ENCODE measurements at places on chromosomes 2 and 18. TPM values are rescaled to one million over a fixed set of nuclear protein-coding genes. Genes with fewer than 3 reads are reported as not detected.

- no peak overlapping the region for H3K27ac ChIP-seq
- H3K27me3 ChIP-seq = no peaks in the 10 kb centered on the region
- H3K36me3 ChIP-seq = no peaks in the 10 kb centered on the region
Observed at GRCh38 chr2:44680424-44680971, 261.0 kb upstream of the SIX3 start.

- no peaks in the 10 kb centered on the region for H3K36me3 ChIP-seq
- H3K27ac ChIP-seq = no peak overlapping the region
- H3K4me3 ChIP-seq = no peak overlapping the region
- H3K27me3 ChIP-seq = no peaks in the 10 kb centered on the region
- DNase-seq = no peak
Observed at GRCh38 chr2:172745636-172746035, 10.0 kb downstream of the RAPGEF4 start.

- H3K4me1 ChIP-seq = no peaks in the 10 kb centered on the region
- no peak for DNase-seq
- H3K4me3 ChIP-seq = no peak overlapping the region
- H3K27me3 ChIP-seq = no peaks in the 10 kb centered on the region
Observed at GRCh38 chr18:25314151-25314837, 37.7 kb downstream of the ZNF521 start.

DNA sequence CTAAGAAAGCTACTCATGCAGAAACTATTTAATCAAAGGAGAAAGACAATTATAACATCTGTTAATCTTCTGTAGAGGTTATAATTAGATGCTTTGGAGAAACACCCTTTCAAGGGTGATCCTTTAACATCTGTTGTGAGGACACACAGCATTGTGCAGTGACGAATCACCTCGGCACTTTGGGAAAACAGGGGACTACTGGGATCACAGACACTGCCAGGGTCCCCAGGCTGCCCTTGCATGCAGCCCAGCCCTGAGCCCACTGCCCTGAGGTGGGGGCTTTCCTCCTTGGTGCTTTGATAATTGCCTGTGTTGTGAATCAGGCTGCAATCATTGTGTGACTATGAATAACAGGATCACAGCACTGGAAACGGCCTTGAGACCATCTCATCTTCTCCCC, 10.6 kb downstream of the NCKAP5 start:
- H3K4me1 ChIP-seq = no peaks in the 10 kb centered on the region
- H3K27ac ChIP-seq = no peak overlapping the region
- DNase-seq = no peak
- H3K36me3 ChIP-seq = no peaks in the 10 kb centered on the region

GRCh38 chr2:9087121-9087681, 83.7 kb upstream of the MBOAT2 start:
- H3K27ac ChIP-seq = no peak overlapping the region
- H3K27me3 ChIP-seq = no peaks in the 10 kb centered on the region
- H3K4me3 ChIP-seq = no peak overlapping the region
- no peaks in the 10 kb centered on the region for H3K4me1 ChIP-seq

- peak overlapping the region; percentile 84 for H3K27ac ChIP-seq
- H3K4me1 ChIP-seq = peaks cover 32% of the 10 kb centered on the region
- no peaks in the 10 kb centered on the region for H3K27me3 ChIP-seq
- DNase-seq = no peak
Observed at GRCh38 chr2:96207073-96207773, 1.4 kb downstream of the STARD7 start.

DNA sequence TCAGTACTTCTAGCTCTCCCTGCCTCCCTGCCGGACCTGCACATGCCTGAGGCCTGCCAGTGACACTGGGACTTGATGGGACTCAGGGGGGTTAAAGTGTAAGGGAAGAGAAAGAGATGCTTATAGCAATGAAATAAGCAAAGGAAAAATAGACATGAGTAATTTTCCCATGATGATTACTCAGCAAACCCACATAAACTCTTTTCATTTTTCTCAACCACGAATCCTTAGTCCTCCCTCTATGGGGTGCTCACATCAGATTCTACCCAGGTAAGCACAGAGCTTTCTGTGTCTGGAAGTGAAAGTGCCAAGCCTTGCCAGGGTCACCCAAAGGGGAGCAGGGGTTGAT, 44.8 kb upstream of the ANKRD62 start:
- no peaks in the 10 kb centered on the region for H3K36me3 ChIP-seq
- H3K4me1 ChIP-seq = no peaks in the 10 kb centered on the region
- no peak overlapping the region for H3K4me3 ChIP-seq

DNA sequence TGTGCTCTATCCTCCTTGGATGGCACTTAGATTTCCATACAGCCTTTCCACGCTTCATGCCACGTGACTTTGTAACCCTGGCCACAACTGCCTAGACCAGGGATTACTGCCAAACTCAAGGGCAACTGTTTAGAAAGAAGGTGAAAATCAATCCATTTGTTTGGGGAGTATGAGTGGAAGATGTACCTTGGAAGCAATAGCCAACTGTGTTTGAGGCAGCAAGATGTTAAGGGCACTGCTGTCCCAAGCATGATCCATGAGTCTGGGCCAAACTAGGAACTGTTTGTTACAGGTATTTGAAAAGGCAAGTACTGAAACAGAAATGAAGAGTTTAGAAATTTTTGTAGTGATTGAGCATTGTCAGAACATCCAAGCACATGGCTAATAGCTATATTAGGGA, 138.9 kb downstream of the CDC42EP3 start:
- no peaks in the 10 kb centered on the region for H3K4me1 ChIP-seq
- H3K4me3 ChIP-seq = no peak overlapping the region
- no peaks in the 10 kb centered on the region for H3K27me3 ChIP-seq
- no peaks in the 10 kb centered on the region for H3K36me3 ChIP-seq

DNA sequence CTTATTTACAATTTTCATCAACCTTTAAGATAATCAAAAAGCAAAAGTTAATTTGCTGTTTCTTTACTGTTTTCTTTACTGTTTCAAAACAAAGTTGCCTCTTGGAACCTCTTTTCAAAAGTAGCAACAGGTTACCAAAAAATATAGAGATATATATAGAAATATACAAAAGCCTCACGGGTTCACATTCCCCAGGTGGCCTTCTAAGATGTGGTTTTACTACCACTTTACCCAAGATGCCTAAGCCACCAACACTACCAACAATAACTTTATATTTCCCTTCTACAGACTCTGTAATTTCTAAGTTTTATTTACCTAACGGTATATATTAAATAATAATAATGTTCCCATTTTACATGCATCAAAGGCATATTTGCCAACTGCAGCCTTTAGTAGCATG, 4.9 kb downstream of the CYB5A start:
- no peaks in the 10 kb centered on the region for H3K36me3 ChIP-seq
- no peaks in the 10 kb centered on the region for H3K27me3 ChIP-seq
- peaks cover 26% of the 10 kb centered on the region for H3K4me1 ChIP-seq

GRCh38 chr2:119939915-119940314, 73.0 kb upstream of the EPB41L5 start:
- no peak overlapping the region for H3K4me3 ChIP-seq
- DNase-seq = no peak
- H3K36me3 ChIP-seq = peaks cover 3% of the 10 kb centered on the region
- H3K27ac ChIP-seq = no peak overlapping the region
- no peaks in the 10 kb centered on the region for H3K27me3 ChIP-seq
- no peaks in the 10 kb centered on the region for H3K4me1 ChIP-seq

DNA sequence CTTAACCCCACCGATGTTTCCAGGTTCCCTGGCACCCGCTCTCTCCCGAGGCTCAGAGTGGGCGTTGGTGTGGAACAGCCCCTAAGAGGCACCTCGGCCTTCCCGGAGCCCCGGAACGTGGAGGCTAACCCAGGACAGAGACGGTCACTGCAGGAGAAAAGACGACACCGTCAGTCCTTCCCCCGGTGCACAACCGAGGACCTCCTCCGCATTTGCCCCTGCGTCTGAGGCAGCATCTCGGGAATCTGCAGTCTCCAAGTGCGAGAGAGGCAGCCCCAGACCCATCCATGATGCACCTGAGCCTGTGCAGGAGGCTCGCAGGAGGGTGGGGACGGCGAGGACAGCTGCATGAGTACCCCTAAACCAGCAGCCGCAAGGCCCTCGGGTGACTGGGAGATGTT, 204.9 kb upstream of the SALL3 start:
- no peaks in the 10 kb centered on the region for H3K27me3 ChIP-seq
- peaks cover 4% of the 10 kb centered on the region for H3K4me1 ChIP-seq

- H3K4me1 ChIP-seq = no peaks in the 10 kb centered on the region
- DNase-seq = no peak
- no peak overlapping the region for H3K27ac ChIP-seq
- peaks cover 12% of the 10 kb centered on the region for H3K36me3 ChIP-seq
Observed at GRCh38 chr2:46363535-46364170, 66.4 kb downstream of the EPAS1 start.

- peaks cover 45% of the 10 kb centered on the region for H3K36me3 ChIP-seq
- H3K4me1 ChIP-seq = no peaks in the 10 kb centered on the region
- H3K4me3 ChIP-seq = no peak overlapping the region
Observed at GRCh38 chr2:171044416-171044815, 115.4 kb downstream of the GORASP2 start.

Gene GTF2A1L
- 0.33 TPM for polyA plus RNA-seq

Gene FAM124B
- 1.8 TPM for polyA plus RNA-seq

Gene CNGA3
- polyA plus RNA-seq = 2.3 TPM

Gene ACKR3
- 92.9 TPM for polyA plus RNA-seq

Gene KCNE4
- polyA plus RNA-seq = 3.4 TPM

Gene PLB1
- 3.2 TPM for polyA plus RNA-seq

Gene DAPL1
- polyA plus RNA-seq = 1.6 TPM

Gene TMEM37
- 70.7 TPM for polyA plus RNA-seq

Gene PAX8
- 2.1 TPM for polyA plus RNA-seq

Gene ABCB11
- 5.3 TPM for polyA plus RNA-seq

Gene SRD5A2
- polyA plus RNA-seq = 0.22 TPM

Gene CNTNAP5
- 2.2 TPM for polyA plus RNA-seq

Gene RGPD3
- 0.24 TPM for polyA plus RNA-seq
